ENCODE measurements at places on chromosomes 7 and 10.
A peak's percentile ranks its signal among the peaks of the same experiment; 100 is the strongest.

GRCh38 chr10:23525406-23525805, 86.5 kb downstream of the OTUD1 start:
- DNase-seq: no peak

GRCh38 chr7:29424295-29424983, 139.2 kb upstream of the PRR15 start:
- no peak for DNase-seq

DNA sequence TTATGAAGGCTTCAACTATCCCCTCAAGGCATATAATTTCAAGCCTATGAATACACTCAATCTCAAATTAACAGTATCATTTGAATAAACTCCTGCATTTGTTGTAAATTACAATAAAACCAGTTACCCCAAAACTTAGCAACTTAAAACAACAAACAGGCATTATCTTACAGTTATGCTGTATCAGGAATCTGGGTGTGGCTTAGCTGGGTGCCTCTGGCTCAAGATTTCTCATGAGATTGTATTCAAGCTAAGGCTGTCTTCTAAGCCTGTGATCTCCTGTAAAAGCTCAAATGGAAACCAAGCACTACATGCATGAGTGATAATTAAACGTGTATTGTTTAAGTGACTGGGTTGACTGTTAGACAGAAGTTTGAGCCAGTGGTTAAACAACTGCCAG, 341.0 kb upstream of the PHF14 start:
- DNase-seq: no peak

DNA sequence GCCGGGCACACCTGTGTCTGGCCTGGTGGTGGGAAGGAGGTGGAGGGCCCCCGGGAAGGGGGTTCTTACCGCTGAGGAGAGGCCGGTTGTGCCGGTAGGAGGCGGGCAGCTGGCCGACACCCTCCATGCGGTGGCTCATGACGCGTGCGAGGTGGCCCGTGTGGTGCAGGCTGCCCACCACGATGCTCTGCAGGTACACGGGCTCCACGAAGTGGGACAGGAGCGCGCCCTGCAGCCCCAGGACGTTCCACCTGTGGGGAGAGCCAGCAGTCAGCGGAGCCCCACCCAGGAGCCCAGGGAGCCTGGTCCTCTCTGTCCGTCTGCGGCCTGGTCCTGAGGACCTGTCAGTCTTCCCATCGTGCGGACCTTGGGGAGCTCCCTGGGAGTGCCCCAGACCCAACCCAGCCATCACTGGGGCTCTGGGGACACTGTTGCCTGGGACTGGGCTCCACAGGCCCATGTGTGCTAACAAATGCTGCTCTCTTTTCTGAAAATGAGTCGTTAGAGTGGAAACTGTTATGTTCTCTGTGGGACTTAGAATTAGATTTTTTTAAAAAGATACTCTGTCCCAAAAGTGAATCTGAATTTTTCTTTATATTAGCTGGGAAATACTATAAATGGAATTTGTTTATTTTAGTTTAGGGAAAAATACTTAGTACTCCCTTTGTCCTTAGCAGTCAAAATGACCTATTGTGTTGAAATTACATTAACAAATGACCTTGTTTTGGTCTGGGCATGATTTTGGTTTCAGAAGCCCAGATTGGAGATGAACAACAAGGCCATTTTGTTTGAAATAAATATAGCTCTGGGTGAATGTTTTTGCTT, 143.9 kb downstream of the WDR37 start:
- DNase-seq: no peak

DNA sequence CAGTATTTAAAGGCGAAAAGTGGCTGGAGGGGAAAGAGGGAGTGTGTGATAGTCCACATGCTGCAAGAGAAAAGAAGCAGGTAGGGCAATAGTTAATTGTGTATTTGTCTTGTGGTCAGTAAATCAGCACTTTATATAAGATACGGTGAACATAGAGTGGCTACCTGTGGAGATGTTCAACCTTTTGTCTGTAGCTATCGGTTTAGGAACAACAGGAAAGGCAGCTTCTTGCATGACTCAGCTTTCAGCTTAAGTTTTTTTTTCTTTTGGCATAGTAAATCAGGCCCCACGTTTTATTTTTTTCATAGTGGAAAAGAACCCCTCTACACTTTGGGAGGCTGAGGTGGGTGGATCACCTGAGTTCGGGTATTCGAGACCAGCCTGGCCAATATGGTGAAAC, 14.2 kb upstream of the MTPN start:
- DNase-seq: no peak

DNA sequence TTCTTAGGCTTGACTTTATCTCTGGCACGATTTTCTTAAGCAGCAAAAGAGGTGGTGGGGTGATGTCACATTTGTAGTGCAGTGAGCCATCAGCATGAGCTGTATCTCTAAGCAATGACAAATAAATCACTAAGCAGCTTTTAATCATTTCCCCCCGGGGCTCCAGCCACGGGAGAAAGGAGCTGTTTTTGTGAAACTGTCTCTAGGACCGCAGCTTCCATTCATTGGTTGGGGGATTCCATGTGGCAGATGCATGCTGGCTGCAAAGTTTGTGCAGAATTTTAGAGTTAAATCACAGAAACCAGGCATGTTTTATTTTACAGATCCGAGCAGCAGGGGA, 464 bp downstream of the KIAA1217 start:
- DNase-seq: no peak

GRCh38 chr7:136870866-136871487, 2.5 kb downstream of the CHRM2 start:
- DNase-seq: no peak

DNA sequence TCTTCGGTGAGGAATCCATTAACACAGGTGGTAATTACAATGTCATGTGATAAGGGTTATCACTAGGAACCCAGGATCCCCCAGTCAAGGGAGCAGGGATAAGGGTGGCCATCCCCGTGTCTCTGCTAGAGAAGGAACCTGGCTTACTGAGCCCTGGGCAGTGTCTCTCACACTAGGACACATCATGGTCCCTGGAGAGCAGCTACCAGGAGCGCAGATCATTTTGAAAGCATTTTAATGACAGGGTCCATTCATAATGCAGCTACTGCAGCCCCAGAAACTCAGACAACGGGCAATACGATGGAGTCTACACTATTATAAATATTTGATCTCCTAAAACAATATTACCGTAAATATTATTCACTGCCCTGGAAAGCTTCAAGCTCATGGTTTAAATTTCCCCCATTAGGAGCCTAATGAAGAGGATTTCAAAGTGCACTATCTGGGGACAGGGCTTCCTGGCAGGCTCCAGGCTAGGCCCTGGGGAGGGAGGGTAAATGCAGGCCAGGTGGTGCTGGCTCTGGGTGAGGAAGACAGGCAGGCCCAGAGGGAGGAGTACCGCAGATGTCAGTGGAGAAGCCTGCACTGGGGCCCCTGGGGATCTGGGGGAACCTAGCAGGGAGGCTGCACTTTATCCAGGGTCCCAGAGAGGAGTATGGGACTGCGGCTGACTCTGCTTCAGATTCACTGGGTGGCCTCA, 52.6 kb upstream of the LOXL4 start:
- no peak for DNase-seq

GRCh38 chr7:150963707-150964559, 14.2 kb downstream of the KCNH2 start:
- DNase-seq: no peak

GRCh38 chr10:129171812-129172211, 295.2 kb upstream of the MGMT start:
- no peak for DNase-seq

- DNase-seq: no peak
These were observed 926.4 kb downstream of the LRMDA start for GRCh38 chr10:76357726-76358415.

GRCh38 chr10:124262234-124262865, 156.4 kb downstream of the OAT start:
- DNase-seq: no peak

- peak; percentile 60 for DNase-seq
These were observed 133.7 kb upstream of the RSU1 start for GRCh38 chr10:16950656-16951601.

GRCh38 chr10:42111076-42111475, 527.3 kb downstream of the ZNF33B start:
- peak; percentile 14 for DNase-seq

DNA sequence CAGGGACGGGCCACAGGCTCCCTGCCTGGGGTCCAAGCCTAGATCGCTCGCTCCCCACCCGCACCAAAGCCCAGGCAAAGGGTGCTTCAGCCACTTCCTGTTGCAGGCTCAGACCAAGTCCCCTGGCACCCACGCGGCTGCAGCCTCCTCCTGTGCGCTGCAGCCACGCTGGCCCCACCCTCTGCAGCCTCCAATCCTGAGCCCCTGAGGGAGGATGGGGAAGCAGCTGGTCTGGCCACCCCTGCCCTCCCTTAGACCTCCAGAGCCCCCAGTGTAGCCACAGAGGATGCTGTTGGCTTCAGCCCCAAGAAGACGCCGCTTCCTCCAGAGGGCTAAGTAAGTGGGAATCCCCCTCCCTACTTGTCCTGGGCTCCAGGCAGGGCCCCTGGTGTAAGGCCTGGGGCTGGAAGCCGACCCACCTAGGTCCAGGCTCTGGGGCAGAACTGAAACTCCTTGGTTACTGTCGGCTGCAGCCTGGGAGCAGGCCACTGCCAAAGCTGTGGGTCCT, 9.4 kb downstream of the LIMK1 start:
- no peak for DNase-seq

DNA sequence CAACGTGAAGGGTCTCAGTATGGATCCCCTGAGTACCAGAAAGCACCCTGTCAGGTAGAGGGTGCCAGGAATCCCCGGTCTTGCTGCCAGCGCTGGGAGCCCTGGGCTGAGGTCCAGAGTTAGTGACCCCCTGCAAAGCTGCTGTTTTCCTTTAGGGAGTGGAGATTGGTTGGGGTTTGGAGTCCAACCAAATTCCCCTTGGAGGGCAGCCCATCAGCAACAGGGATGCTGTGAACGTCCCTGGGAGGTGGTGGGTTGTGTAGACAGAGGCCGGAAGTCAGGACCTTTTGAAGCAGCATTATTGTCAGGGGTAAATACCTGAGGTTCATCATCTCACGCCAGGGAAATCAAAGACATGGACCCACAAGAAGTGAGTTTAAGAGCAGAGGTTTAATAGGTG, 104.2 kb downstream of the COL26A1 start:
- no peak for DNase-seq

- DNase-seq: no peak
These were observed 262.5 kb upstream of the PPP2R2D start for GRCh38 chr10:131638049-131638879.

DNA sequence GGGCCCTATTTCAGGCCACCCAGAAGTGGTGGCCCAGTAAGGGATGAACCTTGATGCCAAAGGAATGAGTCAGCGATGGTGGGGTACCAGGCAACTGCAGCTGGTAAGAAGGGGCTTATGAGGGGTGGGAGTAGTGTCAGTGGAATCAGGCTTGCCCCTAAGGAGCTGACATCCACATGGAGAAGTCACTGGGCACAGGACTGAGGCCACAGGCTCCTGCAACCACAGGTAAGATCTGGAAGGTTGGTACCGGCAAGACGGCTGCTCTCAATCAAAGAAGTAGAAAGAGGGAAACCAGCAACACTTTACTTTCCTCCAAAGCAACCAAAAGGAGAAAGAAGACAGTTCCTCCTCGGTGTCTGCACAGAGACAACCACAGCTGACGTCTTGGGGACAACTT, 2.5 kb downstream of the GCK start:
- DNase-seq: no peak

DNA sequence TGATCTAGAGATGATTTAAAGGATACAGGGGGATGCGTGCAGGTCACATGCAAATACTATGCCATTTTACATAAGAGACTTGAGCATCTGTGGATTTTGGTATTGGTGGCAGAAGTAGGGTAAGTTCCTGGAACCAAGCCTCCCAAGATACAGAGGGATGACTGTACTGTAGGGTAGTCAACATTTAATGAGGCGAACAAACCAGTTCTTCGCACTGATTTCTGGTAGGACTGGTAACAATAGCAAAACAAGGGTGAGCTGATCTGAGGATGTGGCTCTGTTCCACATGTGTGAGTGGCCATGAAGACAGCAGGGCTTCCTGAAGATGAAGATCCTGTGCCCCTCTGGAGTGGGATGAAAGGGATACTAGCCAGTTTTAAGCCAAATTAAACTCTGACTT, 36.3 kb downstream of the MKX start:
- DNase-seq: no peak

DNA sequence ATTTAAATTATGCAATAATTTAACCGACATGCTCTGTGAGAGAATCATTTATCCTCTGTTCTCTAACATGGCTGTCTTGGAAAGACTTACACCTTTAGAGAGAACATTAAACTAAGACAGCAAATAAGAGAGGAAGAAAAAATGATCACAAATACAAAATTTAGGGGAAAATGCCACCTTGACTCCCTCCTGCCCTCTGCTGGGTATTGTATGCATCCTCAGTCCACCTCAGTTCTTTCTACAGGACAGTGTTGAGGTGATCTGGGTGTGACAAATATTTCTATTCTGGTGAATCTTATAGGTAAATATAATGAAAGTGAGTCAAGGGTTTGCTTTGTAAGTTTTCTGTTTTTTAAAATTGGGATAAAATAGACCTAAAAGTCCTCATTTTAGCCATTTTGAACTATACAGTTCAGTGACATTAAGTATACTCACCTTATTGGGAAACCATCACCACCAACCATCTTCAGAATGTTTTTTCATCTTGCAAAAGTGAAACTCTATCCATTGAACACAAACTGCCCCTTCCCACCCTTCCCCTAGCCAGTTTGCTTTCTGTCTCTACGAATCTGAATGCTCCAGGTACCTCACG, 61.5 kb upstream of the ELMO1 start:
- peak; percentile 32 for DNase-seq

DNA sequence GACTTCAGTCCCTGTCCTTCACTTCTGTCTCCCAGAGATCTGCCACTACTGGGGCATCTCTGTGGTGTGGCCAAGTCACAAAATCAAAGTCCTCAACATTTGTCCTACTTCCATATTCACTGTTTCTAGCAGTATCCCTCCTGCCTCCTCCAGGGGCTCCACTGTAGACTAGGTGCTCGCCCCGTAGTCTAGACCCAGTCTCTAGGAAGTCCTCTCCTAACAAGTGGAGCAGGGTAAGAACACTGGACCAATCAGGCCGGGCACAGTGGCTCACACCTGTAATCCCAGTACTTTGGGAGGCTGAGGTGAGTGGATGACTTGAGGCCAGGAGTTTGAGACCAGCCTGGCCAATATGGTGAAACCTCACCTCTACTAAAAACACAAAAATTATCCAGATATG, 57.4 kb downstream of the SKIDA1 start:
- no peak for DNase-seq

GRCh38 chr7:81956520-81956919, 186.7 kb upstream of the HGF start:
- DNase-seq: peak; percentile 51

DNA sequence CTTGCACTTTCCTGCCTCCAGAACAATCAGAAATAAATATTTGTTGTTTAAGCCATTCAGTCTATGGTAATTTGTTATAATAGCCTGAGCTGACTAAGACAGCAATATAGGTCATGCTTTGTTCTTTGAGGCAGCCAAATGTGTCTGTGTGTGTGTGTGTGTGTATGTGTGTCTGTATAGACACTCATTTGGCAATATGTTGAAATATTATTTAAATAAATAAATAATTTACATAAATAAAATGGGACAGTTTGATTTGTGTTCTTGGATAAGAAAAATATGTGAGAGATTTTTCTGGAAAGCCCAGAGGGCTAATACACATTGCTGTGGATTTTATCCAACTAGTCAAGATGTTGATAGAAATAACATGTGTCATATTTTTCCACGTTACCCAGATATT, 140.2 kb downstream of the PTN start:
- no peak for DNase-seq

- DNase-seq: no peak
These were observed 37.8 kb upstream of the LRRC17 start for GRCh38 chr7:102874966-102875365.

- DNase-seq: no peak
These were observed 54.3 kb downstream of the GDI2 start for GRCh38 chr10:5758927-5759326.

All from urothelium cell line (cell line).